Hepatic stellate cell (primary cell): ENCODE measurements at places on chromosomes 4 and X.

- no peak for DNase-seq
Measured at GRCh38 chr4:187017147-187017546, 293.5 kb upstream of the FAT1 start.

DNA sequence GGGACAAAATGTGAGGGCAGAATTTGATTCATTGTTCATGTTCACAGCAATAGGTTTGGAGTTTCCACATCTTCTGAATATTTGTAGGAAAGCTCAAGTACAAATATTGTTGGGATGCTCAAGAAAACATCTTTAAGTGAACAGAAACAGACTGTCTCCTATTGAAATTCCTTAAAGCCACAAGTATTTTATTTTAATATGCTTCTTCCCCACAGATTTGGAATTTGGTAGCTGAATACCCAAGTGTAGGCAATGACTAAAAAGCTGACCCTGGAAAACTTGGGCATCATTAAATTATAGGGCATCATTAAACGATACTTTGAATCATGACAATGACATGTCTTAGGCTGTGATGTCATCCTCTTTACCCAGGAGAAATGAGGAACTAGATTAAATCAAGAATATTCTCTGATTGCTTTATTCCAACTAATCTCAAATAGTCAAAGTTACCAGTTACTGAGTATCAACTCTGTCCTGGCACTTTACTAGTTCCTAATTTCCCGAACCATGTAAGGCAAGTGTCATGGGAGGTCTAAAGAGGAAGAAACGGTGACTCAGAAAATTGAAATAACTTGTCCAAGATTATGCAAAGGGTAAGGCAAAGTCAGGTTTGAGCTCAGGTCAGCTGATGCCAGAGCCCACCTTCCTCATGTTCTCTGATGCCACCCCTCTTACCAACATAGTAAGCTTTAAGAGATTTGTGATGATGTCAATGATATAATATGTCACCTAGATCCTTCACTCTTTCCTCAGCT, 223.1 kb upstream of the LEF1 start:
- no peak for DNase-seq

- DNase-seq = no peak
Measured at GRCh38 chrX:11382930-11383329, 89.7 kb downstream of the AMELX start.

GRCh38 chr4:141669501-141669900, 33.1 kb downstream of the IL15 start:
- no peak for DNase-seq

DNA sequence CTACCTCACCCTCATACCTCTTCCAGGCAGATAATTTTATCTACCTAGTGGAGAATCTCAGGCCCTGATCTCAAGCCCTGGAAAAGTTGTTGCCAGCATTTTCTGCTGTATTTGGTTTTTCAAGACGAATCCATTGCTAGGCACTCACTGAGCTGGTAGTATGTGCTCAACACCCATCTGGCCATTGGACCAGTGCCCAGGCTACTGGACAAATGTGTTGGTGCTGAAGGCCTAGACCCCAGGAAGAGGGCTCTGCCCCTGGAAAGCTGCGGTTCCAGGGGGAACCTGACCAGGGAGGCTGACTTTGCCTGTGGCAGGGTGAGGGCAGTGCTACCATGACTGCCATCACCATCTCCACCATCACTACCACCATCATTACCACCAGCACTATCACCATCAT, 72.4 kb downstream of the PSAPL1 start:
- no peak for DNase-seq

GRCh38 chr4:4608214-4608537, 66.3 kb upstream of the STX18 start:
- DNase-seq = no peak

DNA sequence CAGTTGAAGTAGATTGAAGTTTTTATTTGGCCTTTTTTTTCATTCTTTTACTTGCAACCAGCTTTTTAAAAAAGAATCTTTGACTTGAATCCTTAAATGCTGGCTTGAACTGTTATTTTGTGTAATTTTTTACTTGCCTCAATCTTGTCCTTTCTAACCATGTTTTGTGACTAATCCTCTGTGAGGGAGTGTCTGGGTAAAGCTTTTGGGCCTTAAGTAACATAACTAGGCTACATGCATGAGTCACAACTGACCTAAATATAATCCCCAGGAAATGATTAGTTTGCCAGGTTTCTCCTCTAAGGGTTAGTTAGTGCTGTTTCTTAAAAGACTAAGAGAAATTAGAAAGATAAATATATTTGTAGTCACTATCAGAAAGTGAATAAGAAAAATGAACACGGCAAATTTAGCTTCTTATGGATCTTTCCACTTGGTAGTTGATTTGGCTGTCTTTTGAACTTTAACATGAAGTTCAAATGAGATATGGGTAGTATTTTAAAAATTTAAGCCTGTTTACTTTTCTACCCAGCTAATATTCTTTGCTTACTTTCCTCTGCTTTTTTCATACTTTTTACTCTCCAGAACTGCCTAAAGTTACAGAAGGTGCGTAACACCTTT, 13.0 kb downstream of the EXOC1 start:
- DNase-seq = peak; percentile 34

DNA sequence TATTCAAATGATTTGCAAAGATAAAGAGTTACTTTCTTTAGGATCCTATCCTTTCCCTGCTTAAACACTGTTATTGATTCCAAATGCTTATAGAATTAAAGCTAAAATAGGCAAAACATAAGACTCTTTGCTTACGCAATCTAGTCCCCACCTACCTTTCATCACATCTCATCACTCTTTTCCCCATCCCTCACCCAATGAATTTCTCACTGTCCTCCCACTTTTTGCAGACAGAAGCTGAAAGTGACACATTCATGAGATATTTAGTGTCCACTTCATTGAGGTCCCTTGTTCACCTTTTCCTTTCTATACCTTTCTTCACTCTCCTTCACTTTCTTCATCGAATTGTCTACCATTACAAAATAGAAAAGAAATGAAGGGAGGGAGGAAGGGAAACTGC, 424 bp downstream of the SATL1 start:
- no peak for DNase-seq

- peak; percentile 71 for DNase-seq
Measured at GRCh38 chr4:40255393-40256281, 58.8 kb downstream of the RHOH start.

GRCh38 chr4:4426511-4427120, 39.7 kb downstream of the NSG1 start:
- DNase-seq = no peak

GRCh38 chr4:16007471-16008095, 44.6 kb upstream of the FGFBP2 start:
- no peak for DNase-seq

GRCh38 chrX:9114245-9114644, 80.3 kb upstream of the FAM9B start:
- no peak for DNase-seq

DNA sequence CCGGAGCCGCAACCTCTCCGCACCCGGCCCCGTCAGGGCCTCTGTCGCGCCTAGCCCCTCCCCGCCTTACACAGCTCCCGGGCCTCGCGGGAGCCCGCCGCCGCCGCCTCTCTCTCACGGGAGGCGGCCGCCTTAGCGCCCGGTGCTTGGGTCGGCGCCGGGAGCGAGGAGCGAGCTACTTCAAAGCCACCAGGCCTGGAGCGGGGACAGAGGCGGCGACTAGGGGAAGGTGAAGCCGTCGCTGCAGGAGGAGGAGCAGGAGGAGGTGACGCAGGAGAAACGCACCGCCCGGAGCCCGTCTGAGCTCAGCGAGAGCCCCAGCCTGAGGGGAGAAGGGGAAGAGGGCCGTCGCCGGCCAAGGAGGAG, 250 bp downstream of the USP9X start:
- peak; percentile 60 for DNase-seq

DNA sequence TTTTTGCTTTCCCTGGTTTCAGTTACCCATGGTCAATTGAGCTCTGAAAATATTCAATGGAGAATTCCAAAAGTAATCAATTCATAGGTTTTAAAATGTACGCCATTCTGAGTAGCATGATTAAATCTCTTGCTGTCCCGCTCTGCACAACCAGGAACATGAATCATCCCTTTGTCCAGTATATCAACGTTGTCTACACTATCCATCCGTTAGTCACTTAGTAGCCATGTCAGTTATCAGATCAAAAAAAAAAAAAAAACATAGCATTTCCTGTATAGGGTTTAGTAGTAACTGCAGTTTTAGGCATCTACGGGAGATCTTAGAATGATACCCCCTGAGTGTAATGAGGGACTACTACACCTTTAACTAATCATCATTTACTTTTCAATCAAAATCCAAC, 15.1 kb downstream of the LAMP2 start:
- DNase-seq = peak; percentile 11

GRCh38 chr4:36414248-36414647, 132.8 kb downstream of the DTHD1 start:
- DNase-seq = no peak

DNA sequence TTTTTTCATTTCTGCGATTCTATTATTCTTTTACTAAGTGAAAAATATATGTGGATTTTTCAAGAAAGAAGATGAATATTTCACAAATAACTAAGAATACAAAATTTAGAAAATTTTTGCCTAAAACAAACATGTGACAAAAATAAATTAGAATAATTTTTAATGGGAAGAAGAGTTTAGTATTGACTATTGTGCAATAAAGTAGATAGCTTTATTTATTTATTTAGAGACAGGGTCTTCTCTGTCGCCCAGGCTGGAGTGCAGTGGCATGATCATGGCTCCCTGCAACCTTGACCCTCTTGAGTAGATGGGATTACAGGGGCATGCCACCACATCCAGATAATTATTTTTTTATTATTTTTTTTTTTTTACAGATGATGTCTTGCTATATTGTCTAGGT, 95.3 kb upstream of the PAQR3 start:
- no peak for DNase-seq

- DNase-seq = no peak
Measured at GRCh38 chr4:139768896-139769295, 103.3 kb downstream of the MGST2 start.

DNA sequence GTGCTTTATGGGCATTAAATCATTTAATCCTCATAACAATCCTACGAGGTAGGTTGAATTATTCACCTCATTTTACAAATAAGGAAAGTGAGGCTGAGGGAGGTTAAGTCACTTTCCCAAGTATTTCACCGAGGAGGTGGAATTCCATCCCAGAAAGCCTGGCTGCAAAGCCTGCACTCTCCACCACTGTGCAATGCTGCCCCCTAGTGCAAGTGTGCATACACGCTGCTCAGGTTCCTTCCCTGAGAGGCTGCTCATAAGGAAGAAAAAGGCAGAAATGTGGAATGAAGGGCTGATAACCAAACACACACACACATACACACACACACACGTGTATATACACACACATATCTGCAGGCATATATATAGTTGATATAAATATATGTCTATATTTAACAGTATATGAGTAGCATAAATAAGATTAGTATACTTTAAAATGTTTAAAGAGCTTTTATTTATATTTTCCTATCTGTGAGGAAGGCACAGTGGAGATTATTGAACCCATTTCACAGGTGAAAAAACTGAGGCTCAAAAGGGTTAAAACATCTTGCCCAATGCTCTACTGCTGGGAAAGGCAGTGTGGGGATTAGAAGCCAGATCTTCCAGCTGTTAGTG, 714.5 kb upstream of the TENM3 start:
- DNase-seq = no peak

GRCh38 chr4:13476915-13477314, 7.2 kb downstream of the RAB28 start:
- DNase-seq = peak; percentile 20

GRCh38 chrX:38117485-38117884, 103.2 kb downstream of the SRPX start:
- DNase-seq = no peak

- no peak for DNase-seq
Measured at GRCh38 chrX:33129607-33130006, 81.7 kb downstream of the DMD start.

DNA sequence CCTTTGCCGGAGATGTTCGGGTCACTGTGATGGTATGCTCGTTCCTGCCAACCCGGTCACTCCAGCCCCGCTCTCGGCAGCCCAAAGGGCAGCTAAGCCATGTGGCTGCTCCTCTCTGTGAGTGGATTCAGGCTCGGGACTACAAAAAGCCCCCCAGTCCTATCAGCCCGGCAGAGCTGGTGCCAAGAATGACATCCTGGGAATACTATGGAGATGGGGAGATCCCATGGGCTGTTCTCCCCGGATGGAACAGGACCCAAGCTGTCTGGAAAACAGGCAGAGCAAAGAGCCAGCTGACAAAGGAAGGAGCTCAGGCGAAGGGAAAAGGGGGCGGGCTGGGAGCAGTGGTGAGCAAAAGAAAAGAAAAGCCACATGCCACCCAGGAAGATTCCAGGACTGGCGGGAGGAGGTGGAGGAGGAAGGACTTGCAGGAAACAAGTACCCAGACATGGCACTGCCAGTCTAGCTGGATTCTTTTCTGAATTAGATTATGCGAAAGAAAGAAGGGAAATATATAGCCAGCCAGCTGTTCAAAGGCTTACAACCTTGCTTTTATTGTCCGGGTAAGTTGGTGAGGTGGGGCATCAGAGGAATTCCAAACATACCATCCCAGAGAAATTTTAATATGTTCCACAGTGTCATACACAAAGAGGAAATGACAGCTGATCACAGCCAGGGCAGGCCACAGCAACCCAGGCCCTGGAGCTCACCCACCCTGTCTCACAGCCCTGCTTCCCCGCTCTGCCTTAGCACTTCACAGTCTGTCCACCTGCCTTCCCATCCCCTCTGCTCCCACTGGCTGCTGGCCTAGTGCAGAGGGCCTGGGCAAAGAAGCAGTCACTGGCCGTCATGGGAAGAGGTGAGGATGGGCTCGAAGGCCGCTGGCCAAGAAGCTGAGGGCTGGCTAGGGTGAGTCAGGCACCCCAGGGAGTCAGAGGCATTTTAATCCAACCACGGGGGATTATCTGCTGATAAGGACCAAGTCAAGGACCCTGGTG, 3.4 kb downstream of the NDP start:
- DNase-seq = no peak

DNA sequence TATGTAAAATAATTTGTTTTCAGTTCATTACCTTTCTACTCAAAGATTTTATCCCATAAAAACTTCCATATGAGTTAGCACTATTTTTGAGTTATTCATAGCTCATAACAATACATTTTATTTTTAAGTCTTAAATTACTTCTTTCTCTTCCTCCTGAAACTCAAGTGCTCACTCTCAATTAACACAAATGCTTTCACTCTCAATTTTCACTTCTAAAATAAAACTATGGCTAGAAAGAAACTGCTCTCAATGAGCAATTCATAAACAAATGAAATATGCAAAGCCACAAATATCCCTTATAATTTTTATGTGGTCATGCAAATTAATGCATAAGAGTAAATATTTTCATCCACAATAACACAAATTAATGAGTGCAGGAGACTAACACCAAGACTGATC, 38.8 kb downstream of the MAML3 start:
- DNase-seq = no peak

DNA sequence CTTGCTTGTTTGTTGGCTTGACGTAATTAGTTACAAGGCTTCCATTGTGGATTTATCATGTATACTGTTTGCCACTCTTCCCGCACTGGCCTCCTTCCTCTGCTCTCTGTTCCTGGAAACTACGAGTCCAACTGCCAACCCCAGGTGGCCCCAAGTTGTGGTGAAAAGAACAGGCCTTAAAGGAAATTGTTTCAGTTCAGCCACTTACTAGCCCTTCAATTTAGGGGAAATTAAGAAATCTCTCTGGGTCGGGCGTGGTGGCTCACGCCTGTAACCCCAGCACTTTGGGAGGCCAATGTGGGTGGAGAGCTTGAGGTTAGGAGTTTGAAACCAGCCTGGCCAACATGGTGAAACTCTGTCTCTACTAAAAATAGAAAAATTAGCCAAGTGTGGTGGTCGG, 28.0 kb downstream of the RBM47 start:
- no peak for DNase-seq
